ENCODE measurements at places on chromosomes 4 and X.

GRCh38 chrX:139734996-139735395 is 27.0 kb upstream of the MCF2 start:
- no peak for DNase-seq

DNA sequence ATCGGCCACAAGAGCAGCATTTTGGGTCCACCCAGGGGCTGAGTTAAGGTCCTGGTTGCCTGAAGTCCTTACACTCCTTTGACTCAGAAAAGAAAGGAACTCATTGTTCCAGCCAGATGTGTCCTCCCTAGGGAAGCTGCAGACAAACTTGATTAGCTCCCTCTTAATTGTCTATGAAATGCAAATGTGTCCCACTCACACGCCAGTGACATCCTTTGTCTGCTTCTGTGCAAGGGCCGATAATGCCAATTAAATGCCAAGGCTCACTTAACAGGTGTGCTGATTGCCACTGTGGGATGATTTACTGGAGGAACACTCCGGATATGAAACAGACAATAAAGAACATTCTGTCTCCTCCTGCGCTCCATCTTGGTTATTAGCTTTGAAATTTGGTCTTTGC is 332.9 kb upstream of the CPEB2 start:
- DNase-seq = no peak

DNA sequence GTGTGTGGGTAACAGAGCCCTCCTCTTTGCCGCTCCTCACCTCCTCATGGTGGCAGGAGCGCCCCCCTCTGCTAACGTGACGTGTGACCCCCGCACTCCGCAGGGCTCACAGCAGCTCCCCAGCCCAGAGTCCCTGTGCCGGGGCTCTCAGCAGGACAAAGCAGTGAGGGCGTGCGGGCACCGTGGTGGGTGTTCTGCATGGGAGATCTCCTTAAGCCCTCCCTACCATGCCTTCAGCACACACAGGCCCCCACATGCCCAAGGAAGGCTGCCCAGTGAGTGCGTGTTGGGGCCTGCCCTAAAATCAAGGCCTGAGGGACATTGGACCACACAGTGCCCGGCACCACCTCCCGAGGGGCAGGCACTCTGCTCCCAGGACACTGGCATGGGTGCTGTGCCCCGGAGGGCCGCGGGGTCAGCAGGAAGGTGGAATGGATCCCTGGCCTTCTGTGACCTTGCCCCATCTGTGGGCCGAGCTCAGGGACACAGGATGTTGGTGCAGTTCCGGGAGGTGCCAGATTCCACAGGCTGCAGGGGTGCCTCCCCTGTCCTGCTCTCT is 10.1 kb downstream of the PSAPL1 start:
- DNase-seq = no peak

DNA sequence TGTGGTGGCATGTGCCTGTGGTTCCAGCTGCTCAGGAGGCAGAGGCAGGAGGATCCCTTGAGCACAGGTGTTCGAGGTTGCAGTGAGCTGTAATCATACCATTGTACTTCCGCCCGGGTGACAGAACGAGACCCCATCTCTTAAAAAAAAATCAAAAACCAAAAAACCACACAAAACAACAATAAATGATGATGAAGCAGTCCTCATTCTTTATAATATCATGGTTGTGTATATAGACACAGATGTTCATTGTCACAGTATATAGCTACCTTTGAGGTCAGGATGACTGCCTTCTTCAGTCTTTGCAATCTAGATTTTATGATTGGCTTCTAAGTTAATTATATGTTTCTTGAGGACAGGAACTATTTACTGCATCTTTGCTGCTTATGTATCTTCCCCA is 37.0 kb downstream of the ZFX start:
- no peak for DNase-seq

GRCh38 chrX:101393530-101394305 is 2.9 kb downstream of the RPL36A start:
- no peak for DNase-seq

GRCh38 chr4:8133897-8134563 is 24.6 kb downstream of the ABLIM2 start:
- DNase-seq = no peak

- DNase-seq = no peak
Measured at GRCh38 chrX:40855932-40856515, 120.7 kb upstream of the MED14 start.

DNA sequence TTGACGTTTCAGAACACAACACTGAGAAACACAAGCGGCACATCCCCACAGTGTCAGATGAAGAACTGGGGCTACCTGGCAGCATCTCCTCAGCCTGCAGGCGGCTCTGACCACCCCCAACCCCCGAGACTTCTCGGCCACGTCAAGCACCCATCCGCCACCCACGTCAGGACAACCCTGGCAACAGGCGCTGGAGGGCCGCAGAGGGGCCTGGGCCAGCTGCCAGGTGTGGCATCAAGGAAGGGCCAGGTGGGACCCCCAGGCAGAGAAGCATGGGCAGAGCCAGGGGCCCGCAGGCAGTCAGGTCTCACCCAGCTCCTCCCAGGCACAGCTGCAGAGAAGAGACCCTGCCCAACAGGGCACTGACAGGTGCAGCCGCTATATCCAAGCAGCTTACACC is 22.3 kb downstream of the GAK start:
- no peak for DNase-seq

GRCh38 chr4:7511525-7511924 is 76.8 kb upstream of the PSAPL1 start:
- no peak for DNase-seq

- peak; percentile 52 for DNase-seq
Measured at GRCh38 chr4:73723023-73723422, 17.3 kb upstream of the CXCL8 start.

DNA sequence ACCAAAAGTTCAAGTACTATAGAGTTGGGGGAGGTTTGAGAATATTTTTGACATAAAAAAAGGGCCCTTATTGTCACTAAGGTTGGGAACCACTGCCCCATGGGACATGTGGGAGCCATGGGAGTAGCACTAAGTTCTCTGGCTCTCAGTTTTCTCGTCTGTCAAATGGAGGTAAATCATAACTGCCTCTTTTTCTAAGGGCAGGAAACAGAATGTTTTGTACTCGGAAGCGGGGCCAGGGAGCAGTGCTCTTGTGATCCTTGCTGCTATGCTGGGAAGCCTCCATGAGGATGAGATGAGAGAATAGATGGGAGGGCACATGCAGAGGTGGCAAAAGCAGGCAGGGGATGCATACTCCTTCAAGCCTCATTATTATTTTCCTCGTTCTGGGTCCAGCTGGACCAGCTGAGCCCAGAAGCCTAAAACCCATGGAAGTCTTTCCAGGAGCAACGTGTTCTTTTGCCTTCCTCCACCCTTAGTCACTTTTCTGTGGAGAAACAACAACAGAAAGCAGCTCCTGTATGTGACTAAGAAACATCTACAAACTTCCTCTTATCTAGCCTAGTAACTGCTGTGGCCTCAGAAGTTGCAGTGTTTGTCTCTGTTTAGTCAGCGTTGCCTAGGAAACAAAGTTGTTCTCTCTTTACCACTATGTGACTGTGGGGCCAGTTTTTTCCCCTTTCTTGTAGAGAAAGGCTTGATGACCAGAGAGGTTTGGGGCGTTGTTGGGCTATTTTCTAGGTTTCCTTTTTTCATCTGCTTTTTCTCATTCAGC is 64.8 kb downstream of the TSC22D3 start:
- DNase-seq = peak; percentile 90

GRCh38 chr4:97270051-97270450 is 873.2 kb downstream of the STPG2 start:
- DNase-seq = no peak

DNA sequence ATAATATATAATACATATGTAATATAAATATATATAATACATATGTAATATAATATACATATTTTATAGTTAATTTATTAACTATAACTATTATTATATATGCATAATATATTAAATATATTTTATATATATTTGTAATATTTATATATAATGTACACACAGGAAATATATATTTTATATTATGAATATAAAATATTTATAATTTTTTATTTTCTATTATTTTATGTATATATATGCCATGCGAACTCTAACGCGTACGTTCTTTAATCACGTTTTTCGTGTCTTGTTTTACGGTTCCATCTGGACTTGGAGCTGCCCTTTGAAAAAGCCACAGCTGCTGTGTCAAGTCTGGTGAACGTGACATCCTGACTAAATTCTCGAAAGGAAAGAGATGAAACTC is 332.1 kb downstream of the ASMT start:
- no peak for DNase-seq

Measured in PC-3 (cell line).